PC-3 (cell line): ENCODE measurements at places on chromosomes 4 and X. TPM values are rescaled to one million over a fixed set of nuclear protein-coding genes. Genes with fewer than 3 reads are reported as not detected.

- no peak for DNase-seq
Observed at GRCh38 chr4:145346081-145346480, 135.6 kb upstream of the SMAD1 start.

DNA sequence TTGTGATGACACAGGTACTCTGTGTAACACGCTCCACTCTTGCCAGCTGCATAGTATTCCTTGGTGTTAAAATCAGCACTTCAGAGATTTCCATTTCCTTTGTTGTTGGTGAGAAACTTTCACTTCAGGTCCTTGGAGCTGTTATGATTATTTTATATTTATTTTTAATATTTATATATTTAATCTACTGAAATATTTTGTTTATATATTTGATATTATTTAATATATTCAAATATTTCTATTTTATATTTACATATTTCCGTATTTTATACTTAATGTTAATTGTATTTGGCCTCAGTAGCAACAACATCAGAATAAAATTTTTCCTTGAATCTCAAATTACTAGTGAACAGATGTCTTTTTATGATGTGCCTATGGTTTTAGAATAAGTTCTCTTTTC is 225.3 kb downstream of the MAGEB17 start:
- DNase-seq, result no peak

DNA sequence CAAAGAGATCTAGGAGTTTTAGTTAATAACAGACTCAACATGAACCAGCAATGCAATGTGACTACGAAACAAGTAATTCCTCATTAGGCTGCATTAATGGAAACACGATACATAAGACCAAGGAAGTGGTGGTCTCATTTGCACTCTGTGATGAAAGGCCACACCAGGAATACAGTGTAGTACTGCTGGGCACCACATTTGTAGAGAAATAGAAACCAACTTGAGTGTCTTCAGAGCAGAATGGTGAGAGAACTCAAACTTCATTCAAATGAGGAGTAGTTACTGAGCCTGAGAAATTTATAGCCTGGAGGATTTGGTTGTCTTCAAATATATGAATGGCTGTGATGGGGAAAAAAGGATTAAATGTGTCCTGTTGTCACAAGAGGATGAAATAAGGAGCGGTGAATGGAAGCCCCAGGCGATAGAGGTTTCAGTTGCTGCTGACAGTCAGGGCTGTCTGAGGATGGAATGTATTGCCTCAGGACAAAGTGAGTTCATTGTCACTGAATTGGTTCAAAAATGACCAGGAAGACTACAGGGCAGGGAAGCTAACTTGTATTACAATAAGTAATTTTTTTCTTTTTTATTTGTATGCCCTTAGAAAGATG is 50.9 kb downstream of the NFKB1 start:
- DNase-seq, result no peak

GRCh38 chrX:68648960-68649359 is 1.5 kb downstream of the STARD8 start:
- DNase-seq, result peak; percentile 13

- DNase-seq, result peak; percentile 50
Observed at GRCh38 chr4:47715716-47716416, 122.0 kb downstream of the CORIN start.

DNA sequence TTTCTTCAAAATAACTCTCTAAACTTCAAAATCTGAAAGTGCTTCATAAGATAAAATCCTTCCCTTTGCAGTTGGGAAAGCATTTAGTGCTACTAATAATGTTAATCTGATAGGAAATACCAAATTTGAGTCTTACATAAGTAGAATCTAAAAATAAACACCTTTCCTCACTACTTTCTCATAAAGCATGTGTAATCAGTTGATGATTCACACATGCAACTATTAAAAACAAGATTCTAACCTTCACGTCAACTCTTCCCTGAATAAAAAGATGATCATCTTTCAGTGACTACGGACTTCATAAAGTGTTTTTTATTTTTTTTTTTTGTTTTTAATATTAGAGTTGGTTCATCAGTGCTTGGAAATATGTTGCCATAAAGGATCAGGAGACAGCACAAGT is 172.6 kb downstream of the ACTRT1 start:
- peak; percentile 17 for DNase-seq

- no peak for DNase-seq
Observed at GRCh38 chr4:1866189-1866661, 5.0 kb upstream of the NSD2 start.

DNA sequence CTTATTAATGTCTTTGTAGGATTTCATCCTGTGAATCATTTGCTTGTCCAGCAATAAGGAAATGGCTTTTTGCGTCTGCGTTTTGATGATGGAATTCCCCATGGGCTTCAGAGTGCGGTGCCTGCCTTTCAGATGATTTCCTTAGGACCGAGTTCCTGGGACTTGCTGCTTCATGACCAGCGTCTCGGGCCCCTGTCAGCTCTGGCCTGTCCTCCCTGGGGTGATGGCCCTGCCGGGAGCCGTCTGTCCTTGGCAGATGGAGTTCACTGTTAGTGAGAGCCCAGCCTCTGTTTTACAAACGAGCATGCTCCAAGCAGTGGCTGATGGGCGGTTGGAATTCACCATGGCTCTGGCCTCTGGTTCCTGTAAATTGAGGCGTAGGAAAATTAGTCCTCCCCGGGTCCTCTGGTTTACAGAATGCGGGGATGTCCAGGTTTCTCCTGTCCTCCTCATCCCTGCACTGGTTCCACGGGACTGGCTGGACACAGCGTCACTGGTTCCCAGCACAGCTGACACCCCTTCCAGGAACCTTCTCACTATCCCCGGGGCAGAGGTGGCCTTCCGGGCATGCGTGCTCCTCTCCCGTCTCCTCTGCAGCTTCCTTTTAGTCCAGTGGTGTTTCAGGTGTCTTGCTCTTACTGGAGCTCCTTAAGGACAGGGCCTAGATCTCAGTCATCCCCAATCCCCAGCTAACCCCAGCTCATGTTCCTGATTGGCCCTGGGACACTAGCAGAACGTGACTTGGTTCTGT is 34.9 kb downstream of the TBC1D14 start:
- no peak for DNase-seq

- DNase-seq, result no peak
Observed at GRCh38 chrX:67328476-67328875, 215.3 kb upstream of the AR start.

GRCh38 chrX:10794203-10794630 is 173.8 kb upstream of the MID1 start:
- no peak for DNase-seq

DNA sequence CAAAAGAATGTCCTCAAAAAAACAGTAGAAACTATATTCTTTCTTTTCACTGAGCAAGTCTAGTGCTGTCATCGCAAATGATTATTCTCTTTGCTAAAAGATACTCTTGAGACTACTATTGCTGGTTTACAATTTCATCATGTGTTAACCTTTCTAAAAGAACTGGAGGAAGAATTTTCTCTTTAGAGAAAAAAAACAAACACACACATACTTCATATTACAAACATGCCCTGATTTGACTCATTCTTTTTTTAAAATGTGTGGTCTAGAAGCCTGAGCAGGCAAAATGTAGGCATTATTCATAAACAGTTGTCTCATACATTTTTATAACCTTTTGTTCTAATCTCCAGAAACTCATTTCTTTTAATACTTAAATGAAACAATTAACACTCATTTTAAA is 60.6 kb upstream of the FAT4 start:
- DNase-seq, result no peak

DNA sequence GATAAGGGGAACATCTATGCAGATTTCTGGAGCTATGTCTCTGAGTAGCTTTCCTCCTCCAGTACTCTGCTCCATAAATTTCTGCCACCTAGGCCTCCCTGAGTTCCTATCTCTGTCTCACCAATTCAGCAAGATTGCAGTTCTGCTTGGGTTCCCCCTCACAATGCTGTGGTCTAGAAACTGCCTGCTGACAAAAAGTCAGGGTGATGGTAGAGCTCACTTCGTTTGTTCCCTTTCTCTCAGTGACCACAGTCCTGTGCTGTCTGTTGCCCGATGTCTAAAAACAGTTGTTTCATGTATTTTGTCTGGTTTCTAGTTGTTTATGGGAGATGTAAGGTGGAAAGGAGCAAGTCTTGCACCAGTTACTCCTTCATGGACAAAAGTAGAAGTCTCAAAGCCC is 41.1 kb downstream of the AMMECR1 start:
- DNase-seq, result no peak

GRCh38 chr4:162450531-162451035 is 286.8 kb upstream of the FSTL5 start:
- DNase-seq, result no peak

DNA sequence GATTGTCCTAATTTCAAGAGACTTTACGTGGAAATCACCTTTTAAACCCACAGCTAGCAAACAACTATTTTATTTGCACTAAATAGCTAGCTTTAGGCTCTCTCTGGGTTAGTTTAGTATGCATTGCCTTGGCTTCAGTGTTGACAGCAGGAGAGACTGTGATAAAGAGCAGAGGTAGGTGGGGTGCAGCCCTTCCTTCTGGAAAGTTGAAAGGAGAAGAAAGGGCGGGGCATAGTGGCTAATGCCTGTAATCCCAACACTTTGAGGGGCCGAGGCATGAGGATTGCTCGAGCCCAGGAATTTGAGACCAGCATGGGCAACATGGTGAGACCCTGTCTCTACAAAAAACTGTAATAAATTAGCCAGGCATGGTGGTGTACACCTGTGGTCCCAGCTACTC is 29.0 kb upstream of the TMEM154 start:
- no peak for DNase-seq

GRCh38 chr4:109014593-109015412 is 251.9 kb upstream of the ETNPPL start:
- DNase-seq, result no peak

GRCh38 chr4:168981460-168981859 is 28.6 kb downstream of the CBR4 start:
- DNase-seq, result peak; percentile 46

The CENPVL1 gene
- not detected in 2 replicates for total RNA-seq

The F9 gene
- not detected in 2 replicates for total RNA-seq

The GAGE13 gene
- not detected in 2 replicates for total RNA-seq

The PARM1 gene
- total RNA-seq, result 2.9 and 4.5 TPM in 2 replicates

The ANAPC4 gene
- total RNA-seq, result 11.3 and 14.5 TPM in 2 replicates

The MAGEB2 gene
- total RNA-seq, result not detected in 2 replicates

The TEX13C gene
- not detected in 2 replicates for total RNA-seq

The DMRTC1B gene
- not detected in 2 replicates for total RNA-seq

The CCNG2 gene
- total RNA-seq, result 7.7 and 8.0 TPM in 2 replicates
